ENCODE measurements at places on chromosomes 12 and 14. TPM values are rescaled to one million over a fixed set of nuclear protein-coding genes. Genes with fewer than 3 reads are reported as not detected.

- no peak for DNase-seq
Measured at GRCh38 chr12:203462-204260, 10.3 kb downstream of the SLC6A12 start.

DNA sequence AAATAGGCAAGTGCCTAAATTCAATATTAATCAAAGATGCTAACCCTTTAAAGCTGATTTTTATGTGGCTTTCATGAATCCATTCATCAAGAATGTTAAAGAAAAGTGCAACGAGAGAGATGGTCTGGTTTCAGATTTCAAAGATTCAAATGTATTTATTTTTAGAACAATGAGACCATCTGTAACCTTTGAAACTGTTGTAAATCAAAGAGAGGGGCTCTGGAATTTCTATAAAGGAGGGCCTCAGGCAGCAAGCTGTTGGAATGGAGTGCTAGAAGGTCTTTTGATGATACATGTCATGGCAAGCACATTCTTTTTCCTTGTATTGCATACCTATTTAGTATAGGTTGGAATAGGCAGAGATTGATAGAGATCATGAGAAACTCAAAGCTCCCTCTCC, 433.0 kb downstream of the LRIG3 start:
- no peak for DNase-seq

DNA sequence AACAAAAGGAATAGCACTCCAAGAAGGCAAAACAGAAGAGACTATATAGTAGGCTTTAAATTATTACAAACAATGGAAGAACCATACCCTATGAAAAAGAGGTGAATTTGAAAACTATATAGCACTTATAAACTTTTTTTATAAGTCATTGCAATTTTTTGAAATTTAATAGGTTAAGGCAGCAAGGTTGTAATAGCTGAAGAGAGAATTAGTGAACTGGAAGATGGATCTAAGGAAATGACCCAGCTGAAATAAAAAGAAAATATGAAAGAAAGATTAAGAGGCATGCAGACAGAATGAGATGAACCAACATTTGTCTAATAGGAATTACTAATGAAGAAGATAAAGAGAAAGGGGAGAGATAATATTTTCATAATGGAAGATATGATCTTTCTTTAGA, 9.8 kb downstream of the TESC start:
- DNase-seq = no peak

GRCh38 chr14:21095430-21096205, 2.8 kb downstream of the ZNF219 start:
- DNase-seq = no peak

DNA sequence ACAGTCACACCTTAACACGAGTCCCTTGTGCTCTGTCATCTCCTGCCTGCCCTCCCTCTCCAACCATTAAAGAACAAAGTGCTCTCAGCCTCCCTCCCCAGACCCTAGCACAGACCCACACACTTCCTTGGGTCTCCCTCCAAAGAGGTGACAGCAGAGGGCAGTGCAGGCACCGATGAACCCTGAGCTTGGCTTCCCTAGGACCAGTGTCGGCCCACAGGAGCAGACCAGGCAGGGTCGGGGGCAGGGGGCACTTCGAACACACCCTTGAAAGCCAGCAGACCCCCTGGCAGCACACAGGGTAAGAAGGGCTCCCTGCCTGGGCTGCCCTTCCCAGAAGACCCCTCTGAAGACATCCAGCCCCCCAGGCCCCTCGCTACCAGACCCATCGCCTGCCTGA, 7.0 kb downstream of the CDK2AP1 start:
- DNase-seq = no peak

GRCh38 chr12:53996240-53997203, 3.4 kb upstream of the HOXC9 start:
- DNase-seq = no peak

GRCh38 chr12:51755251-51755650, 93.3 kb downstream of the FIGNL2 start:
- DNase-seq = no peak

DNA sequence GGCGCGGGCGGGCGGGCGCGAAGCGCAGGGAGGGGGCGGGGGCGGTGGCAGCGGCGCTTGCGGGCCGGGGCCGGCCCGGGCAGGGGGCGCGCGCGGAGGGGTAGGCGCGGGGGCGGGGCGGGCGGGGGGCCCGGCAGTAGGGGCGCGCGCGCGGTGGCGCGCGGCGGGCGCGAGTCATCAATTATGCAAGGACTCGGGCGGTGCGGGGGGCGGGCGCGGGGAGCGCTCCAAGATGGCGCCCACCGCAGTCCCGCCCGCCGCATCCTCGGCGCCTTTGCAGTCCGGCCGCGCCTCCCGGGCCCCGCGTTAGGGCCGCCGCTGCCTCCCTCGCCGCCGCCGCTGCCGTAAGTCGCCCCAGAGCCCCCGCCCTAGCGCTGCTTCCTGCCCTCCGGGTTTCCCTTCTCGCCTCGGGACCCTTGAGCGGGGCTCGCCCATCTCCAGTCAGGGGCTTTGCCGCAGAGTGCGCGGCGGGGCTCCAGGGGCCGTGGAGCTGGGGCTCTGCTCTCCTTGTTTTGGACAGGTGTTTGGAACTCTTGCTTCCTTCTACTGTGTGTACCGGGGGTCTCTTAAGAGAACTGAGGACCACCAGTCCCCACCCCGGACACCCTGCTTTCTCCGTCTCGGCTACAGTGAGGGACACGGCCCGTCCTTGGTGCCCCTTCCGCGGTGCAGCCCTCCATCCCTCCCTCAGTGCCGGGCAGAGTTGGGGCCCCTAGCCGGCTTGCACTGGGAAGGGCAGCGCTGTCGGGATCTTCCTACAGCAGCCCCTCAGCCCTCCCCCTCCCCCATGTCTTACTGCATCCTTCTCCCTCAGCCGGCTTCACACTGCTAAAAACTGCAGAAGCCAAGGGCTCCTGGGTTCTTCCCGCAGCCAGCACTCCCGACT, at the start of gene SCN8A:
TSS of gene SCN8A (plus strand) at position 218 of the 886 bp plus-strand sequence. CDS start 71,585 bp downstream, outside the sequence.
- DNase-seq = peak; percentile 36

GRCh38 chr12:553216-554000, 93.7 kb downstream of the B4GALNT3 start:
- peak; percentile 41 for DNase-seq

- no peak for DNase-seq
Measured at GRCh38 chr14:99522934-99523703, 41.9 kb downstream of the CCNK start.

GRCh38 chr12:56130876-56131275, 2.8 kb downstream of the ESYT1 start:
- DNase-seq = no peak

DNA sequence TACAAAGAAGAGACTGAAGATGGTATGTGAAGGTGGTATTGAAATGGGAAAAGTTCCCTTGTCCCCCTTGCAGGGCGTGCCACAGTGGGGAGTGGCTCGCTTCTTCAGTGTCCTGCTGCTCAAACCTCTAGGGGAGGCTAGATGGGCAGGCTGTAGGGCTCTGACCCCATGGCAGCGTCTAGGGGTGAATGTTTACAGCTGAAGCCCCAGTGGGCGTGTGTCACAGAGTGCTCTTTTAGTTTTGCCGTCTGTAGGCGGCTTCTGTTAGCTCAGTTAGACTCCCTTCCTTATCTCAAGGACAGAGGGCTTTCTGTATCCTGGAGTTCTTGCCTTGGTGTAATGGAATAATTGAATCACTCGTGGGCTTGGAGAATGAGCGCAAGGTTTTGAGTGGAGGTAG, 266.2 kb downstream of the RAD51B start:
- DNase-seq = no peak

DNA sequence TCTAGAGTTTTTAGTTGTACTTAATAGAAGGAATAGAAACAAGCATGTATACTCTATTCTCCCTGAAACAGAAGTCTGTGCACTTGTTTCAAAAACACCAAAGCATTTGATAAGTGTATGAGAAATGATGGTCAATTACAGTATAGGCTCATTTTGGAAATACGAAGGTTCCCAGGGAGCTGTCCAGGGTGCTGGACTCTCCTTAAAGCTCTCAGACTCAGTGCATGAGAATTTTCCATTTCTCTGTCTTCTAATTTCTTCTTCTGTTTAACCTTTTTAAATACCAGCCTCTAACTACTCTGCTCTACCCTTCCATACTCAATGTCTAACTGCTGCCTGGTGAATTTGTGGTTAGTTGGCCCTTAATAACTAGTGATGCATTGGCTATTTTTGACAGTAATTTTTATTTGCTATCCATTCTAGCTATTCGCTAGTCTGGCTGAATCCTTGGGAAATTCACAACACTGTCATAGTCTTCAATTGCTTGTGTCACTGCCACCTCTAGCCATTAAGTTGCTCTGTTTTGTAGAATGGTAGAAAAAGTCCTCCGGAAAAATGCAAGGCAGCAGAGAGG, 229.2 kb downstream of the NRXN3 start:
- no peak for DNase-seq

- no peak for DNase-seq
Measured at GRCh38 chr14:22803687-22803974, 11.6 kb downstream of the SLC7A7 start.

- DNase-seq = no peak
Measured at GRCh38 chr14:103533137-103533998, 4.4 kb downstream of the TRMT61A start.

GRCh38 chr12:54858562-54858961, 4.2 kb downstream of the MUCL1 start:
- no peak for DNase-seq

DNA sequence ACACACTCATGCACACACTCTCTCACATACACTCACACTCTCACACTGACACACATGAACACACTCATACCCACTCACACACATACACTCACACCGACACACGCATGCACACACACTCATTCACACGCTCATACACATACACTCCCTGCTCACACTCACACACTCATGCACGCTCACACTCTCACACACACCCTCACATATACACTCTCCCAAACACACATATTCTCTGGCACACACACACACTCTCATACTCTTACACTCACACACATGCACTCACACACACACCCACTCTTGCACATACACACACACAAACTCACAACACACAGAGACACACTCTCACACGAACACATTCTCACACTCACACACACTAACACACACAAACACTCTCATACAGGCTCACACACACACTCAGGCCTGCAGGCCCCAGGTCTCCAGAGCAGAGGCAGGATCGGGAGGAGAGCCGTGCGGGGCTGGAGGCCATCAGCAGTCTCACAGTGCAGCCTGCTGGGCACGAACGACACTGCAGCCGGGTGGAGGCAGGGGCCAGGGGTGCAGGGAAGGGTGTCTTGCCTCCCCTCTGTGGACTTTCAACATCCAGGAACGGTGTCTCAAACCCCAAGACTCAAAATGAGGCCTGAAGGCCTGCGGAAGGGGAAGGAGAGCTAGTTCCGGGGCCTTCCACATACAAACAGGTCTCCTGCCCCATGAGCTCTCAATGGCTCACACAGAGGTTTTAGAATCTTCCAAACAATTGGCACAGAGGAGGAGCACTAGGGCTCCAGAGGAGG, 148.7 kb downstream of the ANO2 start:
- DNase-seq = no peak

- no peak for DNase-seq
Measured at GRCh38 chr12:64660237-64661018, 50.1 kb downstream of the RASSF3 start.

DNA sequence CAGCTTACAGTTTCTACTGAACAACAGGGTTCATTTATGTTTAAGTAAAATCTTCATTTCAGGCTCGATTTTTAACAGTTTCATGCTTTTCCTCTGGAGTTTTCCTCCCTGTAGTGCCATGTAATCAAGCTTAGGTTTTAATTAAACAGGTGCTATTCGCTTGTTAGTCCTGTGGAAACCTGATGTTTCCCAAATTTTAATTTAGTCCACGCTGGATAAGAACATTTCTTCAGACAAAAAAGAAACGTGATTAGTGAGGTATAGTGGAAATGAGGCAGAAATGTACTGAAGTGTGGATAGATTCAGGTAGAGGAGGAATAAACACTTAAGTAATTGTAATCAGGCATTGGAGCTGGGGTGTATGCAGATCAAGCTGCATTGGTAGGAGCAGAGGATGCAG, 1217.5 kb downstream of the AACS start:
- no peak for DNase-seq

- no peak for DNase-seq
Measured at GRCh38 chr12:15987696-15988095, 76.6 kb downstream of the DERA start.

- no peak for DNase-seq
Measured at GRCh38 chr12:58459191-58459590, 461.1 kb downstream of the LRIG3 start.

DNA sequence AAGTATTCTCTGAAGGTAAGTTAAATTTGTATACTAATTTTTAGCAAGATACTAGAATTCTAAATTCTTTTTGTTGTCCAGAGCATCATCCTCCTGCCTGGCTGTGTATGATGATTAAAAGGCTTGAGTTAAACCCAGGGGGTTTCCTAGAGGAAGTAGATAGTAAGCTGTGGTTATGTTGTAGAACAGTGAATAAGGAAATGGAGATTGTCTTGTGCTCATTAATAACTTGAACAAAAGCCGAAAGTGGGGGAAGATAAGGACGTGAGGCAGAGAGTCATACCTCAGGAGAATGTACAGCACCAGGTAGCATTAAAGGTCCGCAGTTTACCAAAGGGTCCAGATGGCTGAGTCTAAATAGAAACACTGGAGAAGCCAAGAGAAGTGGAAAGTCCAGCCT, 42.0 kb downstream of the CKB start:
- no peak for DNase-seq

DNA sequence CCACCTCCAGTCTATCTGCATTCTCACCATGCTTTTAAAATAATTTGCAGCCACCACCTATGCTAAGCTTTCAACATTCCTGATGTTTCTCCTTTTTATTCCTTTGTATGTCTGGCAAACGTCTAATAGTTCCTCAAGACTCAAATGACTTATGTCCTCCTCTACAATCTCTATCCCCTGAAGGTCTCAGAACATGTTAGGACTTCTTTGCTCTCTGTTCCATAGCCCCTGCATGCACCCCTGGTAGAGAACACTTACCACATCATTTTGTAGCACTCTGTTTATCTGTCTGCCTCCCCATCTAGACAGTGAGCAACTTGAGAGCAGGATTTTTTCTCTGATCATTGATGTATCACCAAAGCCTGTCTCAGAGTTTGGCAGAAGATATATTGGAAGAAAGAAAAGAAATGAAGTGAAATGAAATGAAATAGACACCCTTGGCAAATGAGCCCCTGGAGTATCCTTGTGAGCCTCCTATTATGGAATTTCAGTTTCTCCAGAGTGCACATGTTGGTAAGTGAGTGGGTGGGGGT, 1231.2 kb upstream of the FLRT2 start:
- no peak for DNase-seq

PZP gene
- total RNA-seq = not detected

POTEM gene
- not detected for total RNA-seq

CALCOCO1 gene
- 35.4 TPM for total RNA-seq

GLIPR1L2 gene
- 0.68 TPM for total RNA-seq

SLC11A2 gene
- total RNA-seq = 38.4 TPM

DUSP16 gene
- 37.4 TPM for total RNA-seq

GALNT9 gene
- total RNA-seq = not detected

PPP1R1A gene
- not detected for total RNA-seq

OTX2 gene
- total RNA-seq = not detected

SP7 gene
- not detected for total RNA-seq

RASAL1 gene
- total RNA-seq = 9.8 TPM

KRT6A gene
- total RNA-seq = not detected

NANOG gene
- total RNA-seq = not detected

GLIPR1L1 gene
- not detected for total RNA-seq

SLC17A8 gene
- not detected for total RNA-seq

Data from activated naive CD4-positive, alpha-beta T cell treated with anti-CD3 and anti-CD28 coated beads, Interleukin-2, amount 50 U/mL, for 72 hours (primary cell).